Smooth muscle cell of the coronary artery (primary cell): ENCODE measurements at places on chromosomes 6 and 20. TPM values are rescaled to one million over a fixed set of nuclear protein-coding genes. Genes with fewer than 3 reads are reported as not detected.

Gene NEDD9
- 2.6 and 17.1 TPM in 2 replicates for total RNA-seq

Gene MYLK4
- 0.30 and 0.47 TPM in 2 replicates for total RNA-seq

Gene SMLR1
- not detected in 2 replicates for total RNA-seq

Gene DEFB132
- total RNA-seq, result not detected in 2 replicates

Gene ASCC3
- 66.8 and 75.7 TPM in 2 replicates for total RNA-seq

Gene MOCS1
- 11.3 and 17.4 TPM in 2 replicates for total RNA-seq

Gene TREML1
- total RNA-seq, result not detected in 2 replicates

Gene DNAH8
- total RNA-seq, result not detected in 2 replicates

Gene PROCR
- 77.8 and 106 TPM in 2 replicates for total RNA-seq

Gene PGC
- total RNA-seq, result not detected in 2 replicates

Gene SEMG1
- total RNA-seq, result not detected in 2 replicates

Gene RAB44
- total RNA-seq, result under 0.01 TPM in 1 of 2 replicates, not detected in the other

Gene RSPO3
- total RNA-seq, result 0.08 and 26.9 TPM in 2 replicates

Gene DBNDD2
- 0.83 and 1.1 TPM in 2 replicates for total RNA-seq

Gene DDO
- 1.3 and 1.7 TPM in 2 replicates for total RNA-seq
